ENCODE measurements at places on chromosomes 1 and 21.

GRCh38 chr1:69272684-69273083 is 295.0 kb upstream of the LRRC7 start:
- no peak for ATAC-seq

DNA sequence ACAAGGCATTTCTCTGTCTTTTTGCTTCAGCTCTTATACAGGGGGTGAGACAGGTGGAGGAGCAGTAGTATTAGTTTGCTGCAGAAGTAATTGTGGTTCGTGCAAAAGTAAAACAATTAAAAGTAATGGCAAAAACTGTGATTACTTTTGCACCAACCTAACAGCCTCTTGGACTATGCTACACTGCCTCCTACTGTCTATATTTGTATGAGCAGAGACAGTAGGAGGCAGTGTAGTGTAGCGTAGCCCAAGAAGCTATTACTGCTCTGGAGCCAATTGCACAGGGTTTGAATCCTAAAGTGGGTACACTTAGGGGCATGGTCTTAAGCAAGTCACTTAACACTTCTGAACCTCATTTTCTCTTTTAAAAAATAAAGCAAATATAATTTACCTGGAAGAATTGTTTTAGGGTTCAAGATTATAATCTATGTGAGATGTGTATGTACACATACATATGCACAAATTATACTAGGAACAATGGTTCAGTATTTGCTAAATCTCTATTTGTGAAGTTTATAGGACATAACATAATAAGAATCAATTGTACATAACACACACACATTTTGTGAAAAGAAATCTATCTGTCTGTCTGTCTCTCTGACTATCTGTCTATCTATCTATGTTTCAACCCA is 103.8 kb downstream of the BRINP3 start:
- peak; percentile 98 for ATAC-seq

GRCh38 chr1:51740652-51741051 is 123.8 kb downstream of the OSBPL9 start:
- ATAC-seq = no peak

DNA sequence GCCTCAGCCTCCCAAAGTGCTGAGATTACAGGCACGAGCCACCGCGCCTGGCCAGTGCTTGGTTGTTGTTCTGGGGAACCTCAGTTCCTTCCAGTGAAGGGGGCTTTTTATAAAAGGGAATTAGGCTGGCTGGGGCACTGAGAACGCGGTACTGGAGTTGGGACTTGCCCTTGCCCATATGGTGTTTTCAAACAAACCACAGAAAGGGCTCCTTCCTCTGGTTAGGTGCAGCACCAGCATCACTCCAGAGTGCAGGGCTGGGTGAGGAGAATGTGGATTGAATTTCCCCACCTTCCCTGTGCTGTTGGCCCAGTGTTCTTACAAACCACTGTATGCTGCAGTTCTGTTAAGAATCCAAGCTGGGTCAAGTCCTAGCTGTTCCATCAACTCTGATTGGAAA is 5.3 kb downstream of the MAN1C1 start:
- ATAC-seq = no peak

- ATAC-seq = no peak
Observed at GRCh38 chr1:30029677-30030076, 693.7 kb downstream of the MATN1 start.

Measured in SK-N-SH treated with all-trans-retinoic acid at 6 μM for 48 hours (cell line).